ENCODE measurements at places on chromosomes 2 and 18.

GRCh38 chr2:73253901-73254300 is 19.8 kb downstream of the CCT7 start:
- no peak for DNase-seq

DNA sequence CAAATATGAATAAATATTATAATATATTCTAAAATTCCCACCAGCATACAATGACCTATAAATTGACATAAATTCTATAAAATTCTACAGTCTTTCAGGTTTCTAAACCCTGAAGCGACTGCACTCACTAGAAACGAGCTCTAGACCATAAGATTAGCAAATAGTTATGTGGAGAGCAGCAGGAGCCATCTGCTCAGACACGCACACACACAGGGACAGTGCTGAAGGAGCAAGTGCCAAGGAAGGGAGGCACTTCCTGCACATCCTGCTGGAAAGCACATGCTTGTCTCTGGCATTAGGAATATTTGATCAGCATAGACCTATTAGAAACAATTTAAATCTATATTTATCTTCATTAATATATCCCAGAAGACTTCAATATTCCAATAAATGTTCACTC is 713.9 kb upstream of the CDH2 start:
- DNase-seq: no peak

DNA sequence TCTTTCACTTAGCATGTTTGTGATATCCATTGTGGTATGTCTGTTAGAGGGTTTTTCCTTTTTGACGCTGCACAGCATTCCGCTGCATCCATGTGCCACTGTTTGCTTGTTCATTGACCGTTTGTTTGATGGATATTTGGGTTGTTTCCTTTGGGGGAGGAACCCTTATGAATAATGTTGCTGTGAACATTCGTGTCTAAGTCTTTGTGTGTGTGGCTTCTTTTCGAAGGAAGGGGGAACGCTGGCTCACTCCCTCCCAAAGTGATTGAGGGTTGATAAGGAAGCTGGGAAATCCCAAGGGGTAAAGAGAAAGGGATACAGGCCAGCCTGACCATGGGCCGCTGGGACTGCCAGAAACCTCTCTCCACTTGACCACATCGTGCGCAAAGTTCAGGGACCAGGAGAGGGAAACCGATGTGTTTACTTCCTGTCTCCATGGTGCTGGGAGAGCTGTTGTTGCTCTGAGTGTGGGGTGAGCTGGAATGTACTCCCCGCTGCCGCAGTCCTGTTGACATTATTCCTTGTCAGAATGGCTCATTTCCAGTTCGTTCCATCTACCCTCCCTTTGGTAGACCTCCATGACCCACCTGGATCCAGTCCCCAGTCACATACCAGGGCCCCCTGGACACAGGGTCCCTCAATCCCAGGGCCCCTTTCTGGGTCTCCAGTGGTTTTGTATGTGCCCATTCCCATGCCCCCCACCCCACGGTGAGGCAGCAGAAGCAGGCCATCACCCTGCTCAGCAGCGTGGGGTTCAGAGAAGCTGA is 39.6 kb downstream of the HS1BP3 start:
- DNase-seq: no peak

DNA sequence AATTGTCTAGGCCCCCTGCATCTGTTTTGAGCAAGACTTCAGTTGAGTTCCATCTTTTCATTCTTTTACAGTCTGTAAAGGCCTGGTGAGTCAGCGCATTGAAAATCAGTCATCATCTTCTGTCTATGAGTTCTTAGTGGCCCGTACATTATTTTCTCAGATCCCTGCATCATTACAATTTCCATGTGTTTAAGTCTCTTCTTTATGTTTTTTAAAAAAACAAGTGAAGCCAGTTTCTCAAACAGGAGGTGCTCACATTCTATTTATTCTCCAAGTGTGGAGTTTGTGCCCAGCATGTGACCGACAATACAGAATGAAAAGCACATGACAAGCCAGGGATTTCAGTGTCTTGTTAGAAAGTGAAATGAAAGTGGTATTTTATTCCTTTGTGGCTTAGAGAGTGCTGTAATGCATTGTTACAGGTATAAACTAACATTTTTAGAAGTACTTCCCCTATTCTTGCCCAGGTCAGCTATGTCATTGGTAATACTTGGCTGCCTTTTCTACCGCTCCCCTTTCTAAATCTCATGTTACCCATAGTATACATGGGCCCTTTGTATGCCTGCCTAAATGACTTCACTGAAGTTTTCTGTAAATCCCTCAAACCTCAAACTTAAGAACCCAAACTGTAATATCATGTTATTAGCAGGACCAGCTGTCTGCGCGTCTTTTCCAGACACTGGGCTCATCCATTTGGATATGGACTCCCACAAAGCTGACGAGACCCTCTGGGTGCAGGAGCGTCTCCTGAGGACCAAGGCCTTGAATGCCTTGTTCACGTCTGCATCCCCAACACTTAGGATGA is 67.6 kb downstream of the FEZ2 start:
- no peak for DNase-seq

DNA sequence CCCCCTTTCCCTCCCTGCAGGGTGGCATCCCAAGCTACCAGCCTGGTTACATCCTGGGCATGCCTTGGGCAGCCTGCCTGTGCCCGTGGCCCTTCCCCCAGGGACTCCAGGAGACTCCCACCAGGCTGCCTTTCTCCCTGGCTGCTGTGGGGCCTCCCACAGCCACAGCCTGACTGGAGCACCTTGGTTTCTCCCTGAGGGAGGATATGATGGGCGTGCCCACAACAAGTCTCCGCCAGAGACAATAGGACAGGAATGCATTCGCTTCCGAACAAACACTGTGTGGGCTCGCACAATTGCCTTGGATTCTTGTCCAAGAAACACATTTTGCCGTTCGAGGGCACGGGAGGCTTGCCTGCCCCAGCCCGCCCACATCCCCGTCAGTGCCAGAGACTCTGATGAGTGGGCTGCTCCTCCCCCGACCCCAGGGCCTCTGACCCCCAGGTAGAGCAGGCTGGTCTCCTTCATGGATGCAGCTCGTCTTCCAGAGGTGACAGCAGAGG is 102.1 kb downstream of the SMAD7 start:
- DNase-seq: no peak

Measured in activated CD4-positive, alpha-beta T cell treated with anti-CD3 and anti-CD28 coated beads for 24 hours (primary cell).